ENCODE measurements at places on chromosomes 3 and 15. TPM values are rescaled to one million over a fixed set of nuclear protein-coding genes. Genes with fewer than 3 reads are reported as not detected.

Gene GATM
- 15.1 TPM for polyA plus RNA-seq

Gene HES1
- 9.9 TPM for polyA plus RNA-seq

Gene B3GALNT1
- polyA plus RNA-seq, result 5.0 TPM

Gene LINGO1
- polyA plus RNA-seq, result 114 TPM

Gene GRIP2
- 2.5 TPM for polyA plus RNA-seq

DNA sequence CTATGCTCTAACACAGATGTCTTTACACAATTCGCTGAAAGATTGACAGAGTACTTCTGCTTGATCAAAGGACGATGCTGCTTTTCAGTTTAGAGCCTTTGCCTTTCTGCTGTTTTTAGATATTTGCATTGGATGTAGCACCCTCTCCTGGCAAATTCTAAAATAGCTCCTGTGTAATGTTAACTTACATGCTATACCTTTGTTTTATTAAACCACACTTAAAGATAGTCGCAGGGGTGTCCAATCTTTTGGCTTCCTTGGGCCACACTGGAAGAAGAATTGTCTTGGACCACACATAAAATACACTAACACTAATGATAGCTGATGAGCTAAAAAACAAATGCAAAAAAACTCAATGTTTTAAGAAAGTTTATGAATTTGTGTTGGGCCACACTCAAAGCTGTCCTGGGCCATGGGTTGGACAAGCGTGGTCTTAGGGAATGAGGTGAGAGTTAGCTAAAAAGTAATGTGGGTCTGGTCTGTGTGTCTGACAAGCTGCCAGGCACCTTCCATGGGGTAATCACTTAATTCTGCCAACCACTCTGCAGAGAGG, 62.9 kb downstream of the ATG7 start:
- no peaks in the 10 kb centered on the region for H3K36me3 ChIP-seq
- H3K27ac ChIP-seq, result no peak overlapping the region
- no peak overlapping the region for H3K4me3 ChIP-seq
- no peak for DNase-seq
- no peaks in the 10 kb centered on the region for H3K4me1 ChIP-seq

- H3K27me3 ChIP-seq, result no peaks in the 10 kb centered on the region
- H3K36me3 ChIP-seq, result no peaks in the 10 kb centered on the region
- H3K27ac ChIP-seq, result no peak overlapping the region
- DNase-seq, result no peak
- no peaks in the 10 kb centered on the region for H3K4me1 ChIP-seq
- H3K4me3 ChIP-seq, result no peak overlapping the region
Observed at GRCh38 chr15:52309154-52309548, 13.5 kb upstream of the MYO5C start.

DNA sequence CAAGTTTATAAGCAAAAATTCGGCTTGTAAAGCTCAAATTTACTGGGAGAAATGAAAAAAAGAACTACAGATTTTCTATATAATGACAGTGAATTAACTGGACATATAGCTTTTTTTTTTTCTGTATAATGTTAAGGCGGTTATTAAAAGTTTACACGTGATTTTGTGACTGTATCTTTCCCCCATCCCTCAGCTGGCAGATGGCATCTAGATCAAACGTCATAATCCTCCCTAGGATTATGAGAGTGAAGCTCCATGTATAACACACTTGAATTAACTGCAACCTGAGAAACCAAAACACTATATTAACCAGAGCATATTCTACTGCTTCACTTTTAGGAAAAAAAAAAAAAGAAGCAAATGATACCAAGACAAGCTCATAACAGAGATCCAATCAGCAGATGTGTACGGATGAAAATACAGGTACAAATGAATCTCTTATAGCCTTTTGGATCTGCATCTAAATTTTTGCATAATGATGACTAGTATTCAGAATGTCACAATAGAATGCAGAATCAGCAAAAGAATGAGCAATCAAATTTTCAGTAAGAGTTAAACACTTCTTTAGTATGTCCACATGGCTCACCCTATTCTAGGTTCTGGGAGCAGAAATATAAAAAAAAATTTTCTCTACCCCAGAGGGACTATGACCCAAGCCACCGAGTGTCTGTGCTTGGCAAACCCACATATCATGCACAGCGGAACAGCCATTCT, 12.4 kb downstream of the MOBP start:
- no peak for DNase-seq
- no peaks in the 10 kb centered on the region for H3K36me3 ChIP-seq
- no peak overlapping the region for H3K27ac ChIP-seq

GRCh38 chr3:37680401-37680800, 181.3 kb upstream of the CTDSPL start:
- no peak for DNase-seq
- H3K27me3 ChIP-seq, result no peaks in the 10 kb centered on the region
- no peak overlapping the region for H3K4me3 ChIP-seq
- H3K27ac ChIP-seq, result no peak overlapping the region
- H3K36me3 ChIP-seq, result no peaks in the 10 kb centered on the region

- no peak overlapping the region for H3K4me3 ChIP-seq
- no peaks in the 10 kb centered on the region for H3K36me3 ChIP-seq
- no peaks in the 10 kb centered on the region for H3K4me1 ChIP-seq
- H3K27ac ChIP-seq, result no peak overlapping the region
Observed at GRCh38 chr15:27707257-27707656, 391.9 kb downstream of the OCA2 start.

GRCh38 chr3:28917895-28918475, 362.9 kb upstream of the RBMS3 start:
- no peak overlapping the region for H3K27ac ChIP-seq
- H3K27me3 ChIP-seq, result no peaks in the 10 kb centered on the region
- no peaks in the 10 kb centered on the region for H3K36me3 ChIP-seq
- H3K4me3 ChIP-seq, result no peak overlapping the region
- DNase-seq, result no peak
- H3K4me1 ChIP-seq, result no peaks in the 10 kb centered on the region

DNA sequence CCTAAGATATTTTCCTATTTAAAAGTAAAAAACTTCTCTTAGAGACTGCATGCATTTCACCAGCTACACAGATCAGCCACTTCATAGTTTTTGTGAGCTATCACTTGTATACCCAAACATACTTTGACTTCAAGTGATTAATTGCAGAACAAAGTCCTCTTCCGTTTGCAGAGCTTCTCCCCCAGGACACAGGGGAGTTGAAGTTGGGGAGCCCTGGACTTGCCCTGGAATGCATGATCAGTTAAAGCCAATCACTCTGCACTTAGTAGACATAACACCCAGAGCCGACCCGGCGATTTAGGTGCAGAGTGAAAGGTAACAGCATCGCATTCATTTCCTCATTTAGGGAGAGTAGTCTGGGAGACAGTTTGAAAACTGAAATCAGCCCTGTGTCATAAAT, 70.1 kb downstream of the GREM1 start:
- peaks cover 3% of the 10 kb centered on the region for H3K4me1 ChIP-seq
- H3K27me3 ChIP-seq, result no peaks in the 10 kb centered on the region
- H3K36me3 ChIP-seq, result no peaks in the 10 kb centered on the region

- DNase-seq, result no peak
- no peaks in the 10 kb centered on the region for H3K4me1 ChIP-seq
- H3K27me3 ChIP-seq, result no peaks in the 10 kb centered on the region
- H3K36me3 ChIP-seq, result no peaks in the 10 kb centered on the region
Observed at GRCh38 chr3:106850437-106850836, 526.8 kb upstream of the CCDC54 start.
